ENCODE measurements at places on chromosomes 1 and 21.

GRCh38 chr1:42013881-42014470, 95.3 kb upstream of the HIVEP3 start:
- no peak for DNase-seq

- DNase-seq, result no peak
Observed at GRCh38 chr1:203672346-203672745, 45.7 kb downstream of the ATP2B4 start.

DNA sequence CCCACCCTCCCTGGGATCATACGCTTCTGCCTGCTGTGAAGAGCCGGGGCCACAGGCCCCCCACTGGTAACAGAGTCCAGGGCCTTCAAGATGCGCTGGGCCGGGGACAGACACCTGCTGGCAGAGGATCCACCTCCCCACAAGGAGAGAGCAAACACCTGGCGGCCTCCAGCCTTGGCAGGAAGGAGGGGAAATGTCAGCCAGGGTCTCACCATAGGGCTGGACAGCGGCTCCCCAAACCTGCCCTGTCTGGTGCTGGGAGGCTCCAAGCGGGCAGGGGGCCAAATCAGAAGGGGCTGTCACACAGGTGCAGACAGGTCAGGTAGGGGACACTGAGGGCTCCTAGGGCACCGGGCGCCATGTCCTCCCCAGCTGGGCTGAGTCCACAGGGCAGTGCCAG, 58.9 kb downstream of the KCNAB2 start:
- no peak for DNase-seq

DNA sequence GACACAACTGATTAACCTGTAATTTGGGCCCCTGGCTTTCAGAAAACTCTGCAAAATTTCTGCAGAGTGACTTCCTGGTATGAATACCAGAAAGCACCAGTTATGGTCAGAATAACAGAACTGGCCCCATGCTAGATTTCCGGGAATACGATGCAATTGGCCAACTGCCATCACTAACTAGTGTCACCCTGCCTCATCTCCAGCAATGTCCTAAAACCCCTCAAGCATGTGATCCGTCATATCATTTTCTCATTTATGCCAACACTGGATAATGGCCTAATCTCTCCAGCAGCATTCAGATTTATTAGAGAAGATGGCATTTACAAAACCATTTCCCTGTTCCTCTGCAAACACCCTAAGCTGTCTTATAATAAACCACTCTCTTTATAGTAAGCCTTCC, 15.4 kb downstream of the KAZN start:
- DNase-seq, result no peak

GRCh38 chr1:180251526-180252305, 21.7 kb downstream of the LHX4 start:
- DNase-seq, result no peak

DNA sequence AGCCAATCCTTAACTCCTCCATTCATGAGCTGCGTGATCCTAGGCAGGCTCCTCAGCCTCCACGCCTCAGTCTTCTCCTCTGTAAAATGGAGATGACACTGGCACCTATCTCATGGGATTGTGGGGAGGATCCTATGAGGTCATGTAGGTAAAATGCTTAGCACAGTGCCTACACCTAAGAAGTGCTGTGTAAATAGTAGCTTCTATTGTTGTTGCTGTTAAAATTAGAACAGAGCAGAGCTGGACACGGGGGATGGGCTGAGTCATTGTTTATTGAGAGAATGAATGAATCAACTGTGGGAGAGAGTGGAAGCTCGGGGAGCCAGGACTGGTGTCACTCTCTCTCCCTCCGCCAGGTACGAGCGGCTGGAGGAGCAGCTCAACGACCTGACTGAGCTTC, 43.0 kb downstream of the TMCC2 start:
- DNase-seq, result no peak

GRCh38 chr1:173887627-173888026, 19.4 kb downstream of the ZBTB37 start:
- no peak for DNase-seq

GRCh38 chr1:156387870-156388173, 18.8 kb downstream of the RHBG start:
- no peak for DNase-seq

- DNase-seq, result no peak
Observed at GRCh38 chr1:110873856-110874255, 908 bp downstream of the CD53 start.

GRCh38 chr1:215623162-215623561, 56.1 kb downstream of the KCTD3 start:
- no peak for DNase-seq

GRCh38 chr1:241457421-241457820, 62.1 kb downstream of the FH start:
- DNase-seq, result no peak

GRCh38 chr1:3510956-3511250, 56.4 kb downstream of the ARHGEF16 start:
- DNase-seq, result no peak

All from CD8-positive, alpha-beta T cell (primary cell).